ENCODE measurements at places on chromosomes 3 and 15.
A peak's percentile ranks its signal among the peaks of the same experiment; 100 is the strongest.

- DNase-seq = no peak
Observed at GRCh38 chr3:37228749-37229148, 54.4 kb upstream of the LRRFIP2 start.

DNA sequence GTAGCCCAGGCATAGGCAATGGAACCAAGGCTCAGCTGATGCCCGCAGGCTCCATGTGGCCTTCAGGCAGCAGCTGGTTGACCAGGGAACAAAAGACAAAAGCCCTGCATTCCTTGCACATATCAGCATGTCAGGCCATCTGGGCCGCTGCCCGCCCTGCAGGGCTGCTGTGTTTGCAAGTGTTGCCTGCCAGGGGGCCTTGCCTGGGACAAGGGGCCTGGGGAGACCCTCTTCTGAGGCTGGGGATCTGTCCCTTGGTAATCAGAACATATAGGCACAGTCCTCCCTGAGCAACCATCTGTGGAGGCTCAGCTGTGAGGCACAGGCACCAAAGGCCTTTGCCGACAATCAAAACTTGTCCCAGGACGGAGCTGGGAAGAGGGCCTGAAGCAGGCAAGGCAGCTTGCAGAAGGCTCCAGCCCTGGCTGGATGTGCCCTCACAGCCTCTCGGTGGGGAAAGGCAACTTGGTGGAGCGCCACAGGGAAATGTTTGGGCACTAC is 138.2 kb downstream of the TPRA1 start:
- DNase-seq = no peak

- no peak for DNase-seq
Observed at GRCh38 chr3:132555306-132556035, 41.6 kb upstream of the ACKR4 start.

DNA sequence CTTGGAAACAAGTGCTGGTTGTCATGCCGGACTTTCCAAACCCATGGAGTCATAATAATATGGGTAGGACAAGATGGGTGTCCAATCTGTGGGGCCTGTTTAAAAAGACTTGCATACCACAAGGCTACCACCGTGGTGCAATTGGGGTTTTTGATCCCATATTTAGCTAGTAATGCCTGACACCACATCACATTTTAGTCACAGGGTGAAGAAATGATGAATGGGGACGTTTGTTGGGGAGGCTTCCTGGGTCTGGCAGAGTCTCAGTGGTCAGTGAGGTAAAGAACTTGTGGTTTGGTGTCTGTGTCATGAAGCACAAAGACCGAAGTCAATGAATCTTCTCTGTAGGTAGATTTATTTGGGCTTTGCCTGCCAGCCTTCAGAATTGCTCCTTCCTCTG is 31.0 kb downstream of the P3H2 start:
- no peak for DNase-seq

- peak; percentile 84 for DNase-seq
Observed at GRCh38 chr3:32420126-32421038, 28.7 kb downstream of the CMTM7 start.

GRCh38 chr3:100436951-100437350 is 35.6 kb downstream of the LNP1 start:
- no peak for DNase-seq

- no peak for DNase-seq
Observed at GRCh38 chr3:15097891-15098290, 1.1 kb downstream of the RBSN start.

DNA sequence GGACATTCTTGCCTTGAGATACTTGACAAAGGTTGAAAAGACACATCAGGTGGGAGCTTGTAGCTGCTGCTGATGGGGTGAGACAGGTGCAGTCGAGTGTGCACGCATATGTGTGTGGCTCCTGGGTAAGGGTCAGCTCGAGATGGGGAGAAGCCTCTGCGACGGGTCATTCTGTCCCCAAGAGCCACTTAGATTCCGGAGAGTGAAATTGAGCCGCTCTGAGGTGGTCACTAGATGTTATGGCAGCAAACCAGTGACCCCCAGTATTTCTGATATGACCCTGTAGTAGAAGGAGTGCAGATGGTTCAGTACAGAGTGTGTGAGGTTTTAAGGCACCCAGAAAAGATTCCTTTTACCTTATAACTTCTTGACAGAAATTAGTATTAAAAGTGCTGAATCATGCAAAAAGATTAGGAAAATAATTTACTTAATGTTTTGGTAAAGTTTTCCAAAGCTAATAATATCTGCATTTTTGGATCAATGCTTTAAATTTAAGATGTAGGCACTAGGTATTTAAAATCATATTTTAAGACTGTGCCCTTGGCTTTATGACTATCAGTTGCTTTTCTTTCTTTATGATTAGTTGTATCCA is 241.9 kb upstream of the TOPAZ1 start:
- no peak for DNase-seq

DNA sequence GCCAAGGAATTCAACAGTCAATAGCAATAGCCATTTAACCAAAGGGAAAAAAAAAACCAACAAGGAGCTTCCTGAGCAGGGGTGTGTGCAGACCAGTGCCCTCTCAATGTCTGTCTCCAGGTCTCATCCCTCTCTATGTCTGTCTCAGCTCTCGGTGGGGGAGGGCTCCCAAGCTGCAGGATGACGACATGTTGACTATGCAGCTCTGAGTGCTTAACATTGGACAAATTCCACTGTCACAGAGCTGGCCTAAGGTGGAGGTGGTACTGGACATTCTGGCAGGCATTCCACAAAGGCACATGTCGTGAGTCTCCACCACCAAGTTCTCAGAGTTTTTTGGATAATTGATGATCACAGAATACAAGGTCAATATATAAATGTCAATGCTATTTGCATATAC is 2.0 kb upstream of the CAPN7 start:
- no peak for DNase-seq

- no peak for DNase-seq
Observed at GRCh38 chr3:112773864-112774263, 72.8 kb downstream of the CD200R1L start.

GRCh38 chr3:171334465-171334811 is 125.8 kb downstream of the TNIK start:
- DNase-seq = no peak

- no peak for DNase-seq
Observed at GRCh38 chr3:177182352-177182751, 14.9 kb downstream of the TBL1XR1 start.

GRCh38 chr3:52289747-52290595 is 2.3 kb downstream of the GLYCTK start:
- DNase-seq = peak; percentile 92

- DNase-seq = no peak
Observed at GRCh38 chr15:39907216-39907615, 12.8 kb downstream of the GPR176 start.

GRCh38 chr15:51130344-51130743 is 35.6 kb upstream of the TNFAIP8L3 start:
- DNase-seq = no peak

GRCh38 chr3:145639875-145640274 is 521.1 kb downstream of the PLOD2 start:
- peak; percentile 6 for DNase-seq

- DNase-seq = no peak
Observed at GRCh38 chr3:126344380-126345041, 12.7 kb downstream of the KLF15 start.

DNA sequence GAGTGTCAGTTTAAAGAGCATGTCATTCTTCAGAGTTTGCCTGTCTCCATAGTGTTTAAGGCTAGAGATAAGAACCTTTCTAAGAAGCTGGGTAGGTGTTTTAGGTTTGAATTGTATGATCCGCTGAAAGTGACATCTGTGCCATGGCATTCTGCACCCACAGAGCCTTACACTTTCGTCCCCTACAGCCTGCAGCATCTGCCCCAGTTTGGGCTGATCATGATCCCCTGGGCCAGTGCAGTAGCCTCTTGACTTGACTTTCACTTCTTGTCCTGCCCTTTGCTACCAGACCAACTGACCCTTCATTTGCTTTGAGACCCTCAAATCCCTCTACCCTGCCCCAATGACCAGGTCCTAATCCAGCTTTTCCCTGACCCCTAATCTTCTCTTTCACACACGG is 81.6 kb downstream of the SOX14 start:
- no peak for DNase-seq

- no peak for DNase-seq
Observed at GRCh38 chr3:71160785-71161546, 422.6 kb downstream of the FOXP1 start.

DNA sequence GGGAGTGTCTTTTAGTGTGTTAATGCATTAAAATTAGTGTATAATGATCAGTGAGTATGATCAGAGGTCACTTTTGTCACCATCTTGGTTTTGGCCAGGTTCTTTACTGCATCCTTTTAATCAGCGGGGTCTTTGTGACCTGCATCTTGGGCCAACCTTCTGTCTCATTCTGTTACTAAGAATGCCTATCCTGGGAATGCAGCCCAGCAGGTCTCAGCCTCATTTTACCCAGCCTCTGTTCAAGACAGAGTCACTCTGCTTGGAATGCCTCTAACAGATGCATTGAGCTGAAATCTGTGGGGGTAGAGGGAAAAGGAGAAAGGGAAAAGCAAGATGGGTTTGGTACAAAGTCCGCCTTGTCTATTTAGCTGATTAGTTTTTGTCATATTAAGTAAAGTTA is 5.3 kb upstream of the BLOC1S6 start:
- no peak for DNase-seq

DNA sequence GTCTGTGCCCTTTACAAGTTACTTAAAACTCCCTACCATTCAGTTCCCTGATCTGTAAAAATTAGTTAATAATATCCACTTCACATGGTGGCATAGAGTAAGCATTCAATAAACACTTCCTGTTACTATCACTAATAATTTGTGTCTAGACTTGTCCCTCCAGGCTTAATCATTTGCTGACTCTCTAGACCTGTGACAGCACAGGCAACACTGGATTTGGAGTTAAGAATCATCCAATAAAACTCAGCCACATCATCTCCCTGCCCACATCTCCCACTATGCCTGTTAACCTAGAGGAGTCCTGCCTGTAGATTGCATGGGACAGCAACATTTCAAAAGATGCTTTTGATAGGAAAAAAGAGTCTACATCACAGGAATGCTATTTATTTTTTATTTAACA is 564.6 kb downstream of the MFSD1 start:
- no peak for DNase-seq

DNA sequence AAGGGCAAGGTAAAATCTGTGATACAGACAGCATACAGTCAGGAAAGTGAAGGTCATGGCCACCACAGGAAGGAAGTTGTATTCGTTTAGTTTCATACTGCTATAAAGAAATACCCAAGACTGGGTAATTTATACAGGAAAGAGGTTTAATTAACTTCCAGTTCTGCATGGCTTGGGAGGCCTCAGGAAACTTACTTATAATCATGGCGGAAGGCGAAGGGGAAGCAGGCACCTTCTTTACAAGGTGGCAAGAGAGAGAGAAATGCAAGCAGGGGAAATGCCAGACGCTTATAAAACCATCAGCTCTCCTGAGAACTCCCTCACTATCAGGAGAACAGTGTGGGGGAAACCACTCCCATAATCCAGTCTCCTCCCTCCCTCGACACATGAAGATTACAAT is 353.7 kb upstream of the SEMA6D start:
- no peak for DNase-seq

- DNase-seq = no peak
Observed at GRCh38 chr3:173912126-173912525, 514.6 kb downstream of the NLGN1 start.

DNA sequence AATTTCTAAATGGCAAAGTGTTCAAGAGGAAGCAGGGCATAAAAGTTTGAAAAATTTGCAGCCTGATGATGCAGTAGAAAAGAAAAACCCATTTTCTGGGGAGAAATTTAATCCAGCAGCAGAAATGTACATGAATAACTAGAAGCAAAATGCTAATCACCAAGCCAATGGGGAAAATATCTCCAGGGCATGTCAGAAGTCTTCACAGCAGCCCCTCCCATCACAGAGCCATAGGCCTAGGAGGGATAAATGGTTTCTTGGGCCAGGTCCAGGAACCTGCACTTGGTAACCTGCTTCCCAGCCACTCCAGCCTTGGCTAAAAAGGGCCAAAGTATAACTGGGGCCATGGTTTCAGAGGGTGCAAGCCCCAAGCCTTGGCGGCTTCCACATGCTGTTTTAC is 22.6 kb downstream of the OSTN start:
- DNase-seq = no peak
